ENCODE measurements at places on chromosomes 16 and 17.

DNA sequence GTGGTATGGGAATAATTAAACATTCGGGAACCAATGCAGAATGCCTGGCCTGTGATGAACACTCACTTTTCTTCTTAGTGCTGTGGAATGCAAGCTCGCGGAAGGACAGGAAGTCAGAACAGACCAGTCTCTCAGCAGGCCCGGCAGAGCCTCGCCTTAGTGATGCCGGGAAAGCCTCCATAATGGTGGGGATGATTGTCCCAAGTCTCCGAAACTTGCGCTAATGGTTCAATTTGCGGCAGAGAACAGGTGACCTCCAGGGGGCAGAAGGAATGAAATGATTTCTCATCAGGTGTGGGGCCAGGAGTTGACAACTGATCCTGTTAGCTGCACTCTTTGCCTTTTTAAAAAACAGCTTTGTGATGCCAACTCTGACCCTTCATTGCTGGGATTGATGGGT, 170.6 kb downstream of the GSG1L start:
- DNase-seq, result no peak

DNA sequence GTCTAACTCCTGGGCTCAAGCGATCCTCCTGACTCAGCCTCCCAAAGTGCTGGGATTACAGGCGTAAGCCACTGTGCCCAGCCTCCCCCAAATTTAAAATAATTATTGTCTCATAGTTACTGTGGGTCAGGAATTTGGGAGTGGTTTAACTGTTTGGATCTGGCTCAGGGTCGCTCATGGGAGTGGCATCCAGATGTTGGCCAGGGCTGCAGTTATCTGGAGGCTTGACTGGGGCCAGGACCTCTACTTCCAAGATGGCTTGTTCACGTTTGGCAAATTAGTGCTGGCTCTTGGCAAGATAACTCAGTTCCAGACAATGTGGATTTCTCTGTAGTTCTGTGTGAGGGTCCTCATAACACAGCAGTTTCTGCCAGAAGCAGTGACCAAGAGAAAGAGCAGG, 8.0 kb downstream of the TEN1 start:
- DNase-seq, result no peak

DNA sequence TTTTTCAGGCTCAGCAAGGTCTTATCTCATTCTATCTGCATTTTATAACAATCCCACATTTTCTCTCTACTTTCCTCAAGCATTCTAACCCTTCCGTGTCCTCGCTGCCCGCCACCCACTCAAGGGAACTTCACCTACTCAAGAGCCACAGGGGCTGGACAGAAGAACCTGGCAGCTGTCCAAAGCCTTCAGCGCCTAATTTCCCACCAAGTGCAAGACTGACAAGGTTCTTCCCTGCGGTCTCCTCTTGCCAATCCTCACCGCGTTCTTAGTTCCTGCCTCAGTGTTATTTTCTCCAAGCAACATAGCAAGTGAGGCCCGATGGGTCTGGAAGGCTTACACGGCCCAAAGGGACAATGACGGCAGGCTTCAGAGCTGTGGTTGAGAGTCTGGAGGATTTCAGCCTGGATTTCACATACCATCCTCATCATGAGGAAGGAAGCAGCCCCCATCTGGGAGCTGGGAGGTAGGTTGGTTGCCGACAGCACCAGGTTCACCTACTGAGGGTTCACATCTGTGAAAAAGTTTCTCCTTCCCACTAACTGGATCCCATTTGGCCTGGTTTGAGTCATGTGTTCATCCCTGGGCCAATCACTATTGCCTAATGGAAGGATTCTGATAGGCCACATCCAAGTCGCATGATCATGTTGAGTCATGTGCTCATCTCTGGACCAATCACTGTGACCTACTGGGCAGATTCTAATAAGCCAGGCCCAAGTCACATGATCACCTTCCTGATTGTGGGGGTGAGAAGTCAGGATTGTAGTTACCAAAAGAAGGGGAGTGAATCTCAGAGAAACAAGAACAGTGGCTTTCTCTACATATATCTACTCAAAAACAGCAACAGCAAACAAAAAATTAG, 108.2 kb downstream of the N4BP1 start:
- DNase-seq, result no peak

- no peak for DNase-seq
These were observed 4.0 kb upstream of the FBXL20 start for GRCh38 chr17:39405436-39405835.

- no peak for DNase-seq
These were observed 81.8 kb upstream of the TBC1D3K start for GRCh38 chr17:37842401-37842800.

DNA sequence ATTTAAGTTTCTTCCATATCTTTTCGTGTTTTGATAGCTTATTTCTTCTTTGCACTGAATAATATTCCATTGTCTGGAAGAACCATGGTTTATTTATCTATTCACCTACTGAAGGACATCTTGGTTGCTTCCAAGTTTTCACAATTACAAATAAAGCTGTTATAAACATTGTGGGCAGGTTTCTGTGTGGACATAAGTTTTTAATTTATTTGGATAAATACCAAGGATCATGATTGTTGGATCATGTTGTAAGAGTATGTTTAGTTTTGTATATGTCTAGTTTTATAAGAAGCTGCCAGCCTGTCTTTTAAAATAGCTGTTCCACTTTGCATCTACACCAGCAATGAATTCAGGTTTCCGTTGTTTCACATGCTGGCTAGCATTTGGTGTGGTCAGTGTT, 339.4 kb downstream of the CDH11 start:
- no peak for DNase-seq

DNA sequence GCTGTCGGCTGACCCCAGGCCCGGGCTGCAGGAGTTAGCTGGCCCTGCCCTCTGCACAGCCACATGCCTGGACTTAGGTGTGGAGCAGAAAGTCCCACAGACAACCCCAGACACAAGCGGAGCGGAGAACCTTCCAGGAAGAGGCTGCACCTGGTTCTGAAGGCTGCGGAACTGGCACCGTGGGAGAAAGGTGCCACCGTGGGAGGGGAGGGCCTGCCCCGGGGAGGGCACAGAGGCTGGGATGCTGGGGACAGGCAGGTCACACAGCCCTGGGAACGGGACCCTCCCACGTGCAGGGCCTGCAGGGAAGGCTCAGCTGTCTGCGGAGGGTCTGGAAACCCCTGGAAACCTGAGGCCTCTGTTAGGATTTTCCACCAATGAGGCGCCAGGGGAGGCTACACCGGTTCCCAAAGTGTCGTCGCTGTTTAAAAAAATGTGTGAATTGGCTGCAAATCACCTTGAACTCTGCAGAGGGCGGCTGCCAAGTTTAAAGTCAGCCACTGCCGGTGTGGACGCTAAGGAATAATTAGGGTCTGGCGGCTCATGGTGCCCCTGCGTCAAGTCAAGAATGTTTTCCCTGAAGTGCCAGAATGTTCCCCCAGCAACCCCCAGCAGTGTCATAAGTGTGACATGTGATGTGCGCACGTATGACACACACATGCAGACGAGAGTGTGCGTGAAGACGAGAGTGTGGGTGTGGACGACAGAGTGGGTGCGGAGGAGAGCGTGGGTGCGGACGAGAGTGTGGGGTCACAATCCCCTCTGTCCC, 50.9 kb upstream of the PABPN1L start:
- no peak for DNase-seq
